ENCODE measurements at places on chromosomes 1 and 21.

DNA sequence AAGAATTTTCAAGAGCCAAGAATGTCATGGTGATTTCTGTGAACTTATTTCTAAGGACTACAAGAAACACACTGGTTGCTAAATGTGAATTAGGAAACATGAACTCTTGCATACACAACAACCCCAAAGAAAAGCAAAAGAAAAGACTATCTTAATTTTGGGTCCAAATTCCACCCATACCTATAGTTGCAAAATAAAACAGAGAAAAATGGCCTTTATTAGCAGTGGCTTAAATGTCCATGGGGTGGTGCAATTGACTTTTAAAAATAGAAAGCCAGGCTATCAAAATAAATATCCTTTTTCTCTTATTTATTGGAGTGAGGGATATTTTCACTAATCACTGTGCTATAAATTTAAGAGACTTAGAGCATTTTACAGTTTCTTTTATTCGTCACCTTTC lies 80.9 kb upstream of the DPYD start:
- no peak for DNase-seq

GRCh38 chr1:32372149-32372756 lies 9.9 kb downstream of the TSSK3 start:
- no peak for DNase-seq

DNA sequence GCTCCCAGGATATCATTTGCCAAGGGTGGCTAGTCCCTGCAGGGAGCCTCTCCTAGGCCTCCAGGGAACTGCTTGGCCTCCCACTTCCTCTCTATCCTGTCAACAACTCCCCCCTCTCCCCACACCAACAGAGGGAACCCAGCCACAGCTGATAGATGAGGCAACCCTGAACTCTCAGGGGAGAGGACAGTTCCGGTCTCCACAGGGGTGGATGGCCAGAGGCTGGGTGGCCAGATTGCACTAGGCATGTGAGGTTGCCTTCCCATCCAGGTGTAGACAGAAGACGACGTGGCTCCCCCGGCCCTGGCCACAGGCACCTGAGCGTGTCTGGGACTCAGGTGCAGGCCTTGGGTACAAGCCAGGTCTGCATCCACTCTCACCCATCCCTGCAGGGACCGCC lies 53.3 kb downstream of the TOR1AIP2 start:
- no peak for DNase-seq

DNA sequence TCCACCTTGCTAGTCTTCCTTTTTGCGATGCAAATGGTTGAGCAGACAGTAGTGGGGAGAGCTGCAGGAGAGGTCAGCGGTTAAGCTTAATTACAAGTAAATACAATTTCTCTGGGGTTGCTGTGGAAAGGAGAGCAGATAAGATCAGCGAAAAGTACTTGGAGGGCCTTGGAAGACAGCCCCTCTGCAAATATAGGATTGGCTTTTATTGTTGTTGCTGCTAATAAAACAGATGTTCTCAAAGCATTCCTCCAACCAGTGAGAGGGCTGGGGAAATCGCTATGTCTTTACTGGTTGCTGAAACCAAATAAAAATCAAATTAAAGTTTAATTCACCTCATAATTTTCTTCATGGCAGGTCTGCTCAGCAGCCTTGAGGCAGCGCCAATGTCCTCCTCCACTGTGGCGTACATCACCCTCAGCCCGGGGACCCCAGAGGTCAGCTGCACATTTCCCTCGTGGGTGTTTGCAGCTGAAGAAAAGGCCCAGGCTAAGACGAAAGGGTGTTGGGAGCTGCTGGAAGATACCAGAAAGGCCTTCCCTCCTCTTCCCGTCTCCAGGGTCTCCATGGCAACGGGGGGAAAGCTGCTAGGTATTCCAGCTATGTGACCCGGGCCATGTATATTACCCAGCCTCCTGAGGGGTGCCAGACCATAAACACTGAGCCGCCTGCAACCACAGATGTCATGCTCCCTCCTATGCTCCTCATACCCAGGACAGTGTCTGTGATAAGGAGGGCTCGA lies 54.6 kb upstream of the POU2F1 start:
- DNase-seq: no peak

DNA sequence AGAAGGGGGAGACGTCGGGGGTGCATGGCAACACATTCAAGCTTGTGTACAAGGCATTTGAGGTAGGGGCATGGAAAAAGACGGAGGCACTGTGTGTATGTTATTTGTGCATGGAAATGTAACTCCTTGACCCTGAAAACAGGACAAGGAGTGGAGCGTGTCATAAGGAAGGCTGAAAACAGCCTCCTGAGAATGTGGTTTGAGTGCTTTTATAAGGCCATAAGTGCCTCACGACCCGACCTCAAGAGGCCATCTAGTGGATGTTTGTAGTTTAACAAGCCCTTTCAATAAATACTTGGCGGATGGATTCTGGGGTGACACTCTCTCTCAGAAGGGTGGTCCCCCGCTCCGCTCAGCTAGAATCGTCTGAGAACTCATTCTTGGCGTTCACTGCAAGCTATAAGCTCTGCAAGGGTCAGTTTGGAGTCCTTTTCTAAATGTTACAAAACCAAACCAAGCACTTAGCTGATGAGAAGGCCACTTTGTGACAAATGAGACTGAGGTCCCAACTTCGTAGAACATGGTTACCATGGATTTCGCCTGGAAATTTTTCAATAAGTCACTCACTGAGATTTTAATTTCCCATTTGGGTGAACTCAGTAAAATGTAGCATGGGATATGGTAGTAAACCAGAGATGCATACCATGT lies 38.8 kb upstream of the CLCA4 start:
- DNase-seq: no peak

GRCh38 chr1:97739596-97740103 lies 181.2 kb downstream of the DPYD start:
- no peak for DNase-seq

GRCh38 chr1:157838966-157839365 lies 2.6 kb downstream of the CD5L start:
- no peak for DNase-seq

GRCh38 chr1:100528871-100529270 lies 9.1 kb upstream of the GPR88 start:
- no peak for DNase-seq

DNA sequence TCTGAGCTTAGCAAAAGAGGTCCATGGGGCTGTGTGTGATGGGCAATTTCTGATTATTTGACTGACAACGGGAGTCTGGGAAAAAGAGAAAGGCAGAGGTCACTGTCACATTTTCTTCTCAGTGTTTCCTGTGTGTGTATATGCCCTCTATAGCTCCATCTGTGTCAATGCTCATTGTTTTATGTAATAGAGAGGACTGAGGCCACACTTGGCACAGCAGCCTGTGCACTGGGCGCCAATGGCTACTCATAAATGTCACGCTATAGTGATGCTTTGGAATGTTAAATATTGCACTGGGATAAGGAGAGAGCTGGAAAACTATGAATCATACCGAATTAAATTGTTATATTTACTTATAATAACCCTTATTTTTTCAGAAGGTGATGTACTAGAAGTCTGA lies 365.4 kb downstream of the NEGR1 start:
- DNase-seq: no peak

GRCh38 chr1:151975311-151976014 lies 18.2 kb downstream of the S100A10 start:
- no peak for DNase-seq

GRCh38 chr1:201457508-201457960 lies 11.5 kb downstream of the PHLDA3 start:
- no peak for DNase-seq

DNA sequence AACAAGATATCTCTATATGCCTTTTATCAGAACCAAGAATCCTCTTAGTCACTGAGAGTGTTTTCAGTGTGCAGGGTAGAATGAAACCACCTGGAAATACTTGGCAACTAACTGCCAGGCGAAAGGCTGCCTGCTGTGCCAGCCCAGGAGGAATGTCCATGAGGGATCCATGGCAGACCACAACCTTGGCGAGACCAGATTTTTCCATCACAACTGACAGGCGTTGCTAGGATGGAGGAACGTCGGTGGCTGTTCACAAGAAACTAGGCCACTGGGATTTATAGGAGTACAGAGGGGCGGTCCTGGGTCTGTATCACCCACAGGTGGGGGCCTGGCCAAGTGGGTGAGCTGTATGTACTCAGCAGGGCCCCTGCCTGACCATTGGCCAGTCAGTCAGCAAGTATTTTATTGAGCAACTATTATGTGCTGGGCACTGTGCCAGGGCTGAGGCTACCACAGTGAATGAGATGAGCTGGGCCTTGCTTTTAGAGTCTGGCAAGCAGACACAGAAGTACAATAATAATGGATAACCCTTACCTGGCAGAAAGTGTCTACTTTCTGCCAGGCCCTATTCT lies 199.4 kb downstream of the FOXD2 start:
- no peak for DNase-seq

- no peak for DNase-seq
Measured at GRCh38 chr1:174153085-174153824, 6.1 kb upstream of the RABGAP1L start.

DNA sequence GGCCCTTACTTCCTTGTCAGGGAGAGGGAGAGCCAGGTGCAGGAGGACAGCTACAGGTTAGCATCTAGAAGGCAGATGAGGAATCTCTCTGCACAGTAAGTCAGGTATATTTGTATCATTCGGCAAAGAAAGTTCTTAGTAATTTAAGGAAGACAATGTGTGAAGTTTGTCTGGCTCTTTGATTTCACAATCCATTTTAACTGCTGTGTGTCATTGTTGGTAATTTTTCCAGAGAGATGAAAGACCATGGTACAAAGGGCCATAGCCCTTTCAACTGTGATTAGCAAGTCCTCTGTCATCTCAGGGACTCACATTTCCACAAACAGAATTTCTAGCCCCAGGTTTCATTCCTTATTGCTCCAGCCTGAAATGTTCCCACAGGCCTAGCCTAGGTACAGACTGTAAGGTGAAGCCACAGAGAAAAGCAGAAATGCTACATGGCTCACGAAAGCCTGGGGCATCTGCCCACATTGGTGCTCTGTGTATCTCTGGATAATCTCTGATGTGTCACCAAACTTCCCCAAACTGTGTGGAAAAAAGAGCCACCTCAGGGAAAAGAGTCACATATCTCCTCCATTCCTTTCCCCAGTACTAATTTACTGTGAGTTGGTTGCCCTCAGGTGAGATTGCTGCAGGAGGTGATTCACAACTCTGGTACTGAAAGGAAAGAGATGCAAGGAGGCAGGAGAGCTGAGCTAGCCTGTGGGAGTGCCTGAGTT lies 70.6 kb downstream of the SYT6 start:
- DNase-seq: no peak

GRCh38 chr1:101587741-101588140 lies 350.9 kb downstream of the S1PR1 start:
- DNase-seq: no peak

DNA sequence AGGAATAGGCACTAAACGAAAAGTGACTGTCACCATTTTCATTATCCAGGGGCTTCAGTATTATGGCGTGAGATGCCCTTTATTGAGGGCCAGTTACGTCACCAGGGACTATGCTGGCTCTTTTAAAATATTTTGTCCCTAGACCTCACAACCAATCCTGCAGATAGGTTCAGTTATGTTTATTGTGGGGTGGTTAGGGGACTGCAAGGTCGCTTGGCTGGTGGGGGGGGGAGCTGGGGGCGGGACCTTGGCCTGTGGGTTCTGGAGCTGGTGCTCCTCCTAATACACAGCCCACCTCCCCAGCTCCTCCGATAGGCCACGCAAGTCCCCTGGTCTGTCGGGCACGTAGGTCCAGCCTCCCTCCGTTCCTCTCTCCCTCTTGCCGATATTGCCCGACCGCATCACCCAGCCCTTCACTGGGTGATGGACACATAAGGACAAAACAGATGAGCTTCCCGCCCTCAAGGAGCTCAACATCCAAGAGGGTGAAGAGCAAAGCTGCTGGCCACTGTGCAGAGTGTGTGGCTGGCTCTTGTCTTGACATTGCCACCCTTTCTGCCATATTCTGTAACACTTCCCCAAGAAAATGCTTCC lies 271.8 kb downstream of the MATN1 start:
- no peak for DNase-seq

- DNase-seq: no peak
Measured at GRCh38 chr1:158177700-158178450, 2.8 kb upstream of the CD1D start.

GRCh38 chr1:184022668-184023067 lies 14.9 kb downstream of the COLGALT2 start:
- no peak for DNase-seq

DNA sequence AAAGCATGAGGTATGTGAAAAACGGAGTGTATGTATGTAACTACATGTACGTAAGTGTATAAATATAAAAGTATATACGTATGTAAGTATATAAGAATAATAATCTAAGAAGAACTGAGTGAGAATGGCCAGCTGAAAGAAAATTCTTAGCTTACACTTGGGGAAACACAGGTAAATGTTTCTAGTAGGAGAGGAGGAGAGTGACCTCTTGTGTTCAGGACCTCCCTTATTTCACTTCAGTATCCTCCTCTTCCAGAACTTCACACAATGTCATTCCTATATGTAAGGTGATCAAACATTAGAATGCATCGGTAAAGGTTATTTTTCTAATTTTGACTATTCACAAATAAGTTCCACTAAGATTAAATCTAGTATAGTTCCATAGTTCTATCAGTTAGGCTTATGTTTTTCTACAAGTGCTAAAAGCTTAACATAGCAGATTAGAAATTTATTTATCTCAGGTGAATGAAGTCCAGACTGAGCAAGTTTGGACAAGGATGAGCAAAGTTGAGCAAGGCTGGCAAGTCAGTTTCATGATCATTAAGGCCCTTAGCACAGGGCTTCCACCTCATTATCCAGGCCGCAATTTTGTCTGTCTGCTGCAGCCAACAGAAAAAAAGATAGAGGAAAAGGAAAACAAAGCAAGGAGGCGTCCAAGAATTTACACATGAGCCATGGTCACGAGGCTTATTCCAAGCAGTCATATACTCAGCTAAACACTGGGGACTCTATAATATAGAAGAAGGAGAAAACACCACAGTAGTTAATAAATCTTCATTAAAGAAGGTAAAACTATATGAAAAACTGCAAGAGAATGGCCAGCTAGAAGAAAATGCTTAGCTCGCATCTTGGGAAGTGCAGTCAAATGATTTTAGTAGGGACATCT lies 7.1 kb upstream of the MROH9 start:
- DNase-seq: no peak

DNA sequence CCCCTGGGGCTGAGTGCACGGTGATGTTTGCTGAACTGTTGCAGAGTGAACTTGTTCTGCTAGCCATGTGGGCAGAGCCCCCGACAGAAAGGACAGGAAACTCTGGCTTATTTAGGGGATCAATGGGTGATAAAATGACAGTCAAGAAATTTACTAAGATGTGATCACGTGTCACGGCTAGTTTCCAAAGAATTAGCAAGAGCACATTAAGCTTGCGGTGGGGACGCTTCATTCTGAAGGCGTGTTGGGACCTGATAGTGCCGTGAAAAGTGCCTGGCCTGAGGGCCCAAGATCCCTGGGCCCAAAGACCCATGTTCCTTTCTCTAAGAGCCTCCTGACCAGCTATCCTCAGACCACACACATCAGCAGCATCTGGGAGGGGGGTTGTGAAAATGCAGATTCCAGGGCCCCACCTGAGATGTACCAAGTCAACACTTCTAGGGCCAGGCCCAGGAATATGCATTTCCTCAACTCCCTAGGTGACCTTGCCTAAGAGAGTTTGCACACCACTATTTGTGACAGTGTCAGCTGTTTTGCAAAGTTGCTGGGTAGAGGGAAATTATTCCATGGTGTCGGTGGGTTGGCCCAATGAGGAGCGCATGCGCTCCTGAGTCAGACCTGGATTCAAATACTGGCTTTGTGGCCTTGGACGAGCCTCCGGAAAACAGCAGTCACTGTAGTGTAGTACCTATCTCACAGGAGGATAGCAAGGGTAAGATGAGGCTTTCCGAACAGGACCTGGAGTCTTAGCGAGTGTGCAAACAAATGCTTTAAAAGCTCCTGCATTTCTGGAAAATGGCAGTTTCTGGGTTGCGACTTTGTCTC lies 77.5 kb downstream of the SPSB1 start:
- no peak for DNase-seq
